ENCODE measurements at places on chromosomes 7 and 10.

GRCh38 chr10:128612195-128612594 is 486.0 kb upstream of the MKI67 start:
- no peak for DNase-seq

DNA sequence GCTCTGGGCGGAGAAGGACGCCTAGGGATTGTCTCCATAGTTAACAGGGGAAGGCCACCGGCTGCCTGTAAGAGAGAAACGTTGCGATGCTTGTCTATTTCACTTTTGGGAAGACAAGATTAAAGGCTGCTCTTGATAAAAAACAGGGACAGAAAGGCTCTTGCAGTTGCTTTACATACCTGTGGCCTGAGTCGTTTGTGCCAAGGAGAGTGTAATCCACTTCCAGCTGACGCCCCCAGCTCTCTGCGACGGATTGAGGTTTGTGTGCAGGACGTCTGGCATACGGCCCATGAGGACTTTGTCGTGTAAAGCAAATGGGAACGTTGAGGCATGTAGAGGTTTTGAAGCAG is 1.1 kb downstream of the MAP3K8 start:
- no peak for DNase-seq

GRCh38 chr7:128829391-128830166 is 627 bp upstream of the FLNC start:
- DNase-seq = no peak

GRCh38 chr7:12422554-12423320 is 19.1 kb upstream of the VWDE start:
- DNase-seq = no peak

- DNase-seq = no peak
Measured at GRCh38 chr10:112140110-112140970, 43.2 kb downstream of the GPAM start.

DNA sequence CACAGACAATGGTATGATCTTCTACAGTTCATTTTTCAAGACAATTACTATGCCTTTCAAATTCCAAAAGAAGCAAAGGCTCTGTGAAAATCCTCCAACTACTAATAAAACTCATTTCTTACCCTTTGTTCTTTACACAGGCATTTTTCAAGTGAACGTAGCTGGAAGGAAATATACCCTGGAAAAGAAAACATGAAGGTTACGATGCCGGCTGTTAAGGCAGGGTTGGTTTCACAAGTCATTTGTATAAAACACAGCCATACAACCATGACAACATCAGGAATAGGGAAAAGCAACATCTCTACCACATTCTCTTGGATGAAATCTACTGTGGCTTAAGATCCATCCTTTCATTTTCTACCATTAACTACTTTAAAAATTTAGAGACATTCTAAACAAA is 207.9 kb downstream of the DOCK4 start:
- no peak for DNase-seq

GRCh38 chr10:71187600-71187999 is 24.8 kb upstream of the UNC5B start:
- no peak for DNase-seq

DNA sequence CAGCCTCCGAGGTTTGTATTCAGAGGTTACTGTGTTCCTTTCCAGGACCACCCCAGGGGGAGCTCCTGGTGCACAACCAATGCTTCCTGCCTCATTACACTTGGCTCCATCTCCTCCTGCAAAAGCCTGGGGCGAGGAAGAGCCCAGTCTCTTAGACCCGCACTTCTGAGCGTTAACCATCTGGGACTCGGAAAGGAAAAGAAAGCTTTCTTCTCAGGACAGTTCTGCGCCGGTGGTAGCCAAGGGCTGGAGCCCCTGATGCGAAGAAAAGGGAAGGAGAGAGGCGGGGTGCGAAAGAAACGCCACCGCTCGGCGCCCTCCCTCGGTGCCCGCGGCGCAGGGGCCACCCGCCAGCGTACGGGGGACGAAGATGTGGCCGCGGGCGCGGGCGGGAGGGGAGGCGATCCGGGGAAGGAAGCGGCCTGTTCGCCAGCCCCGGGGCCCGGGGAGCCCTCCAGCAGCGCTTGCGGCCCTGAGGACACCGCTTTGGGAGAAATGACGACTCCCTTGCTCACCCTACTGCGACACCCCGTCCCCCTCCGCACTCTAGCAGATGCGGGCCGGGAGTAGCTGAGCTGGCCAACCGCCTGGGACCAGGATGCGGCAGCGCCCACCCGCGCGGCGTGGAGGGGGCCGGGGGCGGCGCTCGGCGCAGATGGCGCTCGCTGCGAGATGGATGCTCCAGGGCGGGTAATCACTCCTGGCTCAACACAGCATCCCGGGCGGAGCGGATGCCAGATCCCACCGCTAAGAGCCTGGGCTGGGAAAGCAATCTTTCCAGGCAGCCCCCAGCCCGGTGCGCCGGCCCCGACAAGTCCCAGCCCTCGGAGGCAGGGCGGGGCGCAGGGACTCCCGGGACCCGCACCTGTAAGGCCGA is 1.3 kb downstream of the NRCAM start:
- no peak for DNase-seq

- no peak for DNase-seq
Measured at GRCh38 chr7:91295576-91295975, 31.3 kb downstream of the FZD1 start.

- DNase-seq = no peak
Measured at GRCh38 chr7:87060288-87060537, 759 bp upstream of the ELAPOR2 start.

- DNase-seq = no peak
Measured at GRCh38 chr7:18405726-18406125, 89.8 kb upstream of the HDAC9 start.

Measured in ascending aorta (tissue), 2 donors.